ENCODE measurements at places on chromosomes 1 and 21.

DNA sequence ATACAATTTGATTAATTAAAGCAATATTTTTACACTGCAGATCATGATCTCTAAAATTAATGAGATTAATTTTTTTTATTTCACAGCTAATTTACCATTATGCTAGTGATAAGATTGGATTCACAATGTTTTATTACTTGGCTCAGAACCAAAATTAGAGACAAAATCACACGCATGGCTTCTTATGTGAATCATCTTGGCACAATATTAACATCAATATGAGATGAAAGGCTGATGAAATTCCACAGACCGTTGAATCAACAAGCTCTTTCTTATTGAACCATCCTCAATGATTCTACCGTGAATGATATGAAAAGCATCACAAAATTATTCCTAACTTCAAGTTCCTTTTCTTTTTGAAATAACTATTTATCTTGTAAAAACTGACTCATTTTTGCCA is 544.9 kb downstream of the KCNT2 start:
- no peak for DNase-seq

GRCh38 chr1:238677567-238677966 is 708.8 kb upstream of the CHRM3 start:
- DNase-seq: no peak

GRCh38 chr1:205792961-205793673 is 17.8 kb upstream of the RAB29 start:
- no peak for DNase-seq

- DNase-seq: no peak
These were observed 5.2 kb downstream of the TTLL10 start for GRCh38 chr1:1178794-1179331.

- no peak for DNase-seq
These were observed 5.0 kb upstream of the BCAR3 start for GRCh38 chr1:93686504-93687250.

DNA sequence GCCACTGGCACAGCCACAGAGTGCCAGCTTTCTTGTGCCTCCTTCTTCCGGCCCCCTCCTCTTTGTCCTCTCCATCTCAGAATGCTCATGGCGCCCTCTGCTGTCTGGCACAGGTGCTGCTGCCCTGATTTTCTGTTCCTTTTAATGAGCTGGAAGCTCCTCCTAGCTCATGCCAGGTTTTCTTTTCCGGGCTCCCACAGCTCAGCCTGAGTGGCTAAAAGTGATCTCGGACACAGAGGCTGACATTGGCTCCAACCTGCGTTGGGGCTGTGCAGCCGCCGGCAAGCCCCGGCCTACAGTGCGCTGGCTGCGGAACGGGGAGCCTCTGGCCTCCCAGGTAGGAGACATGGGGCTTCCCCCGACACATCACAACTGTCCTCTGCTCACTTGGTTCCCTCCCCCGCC is 18.7 kb downstream of the CNTN2 start:
- DNase-seq: peak; percentile 31

GRCh38 chr1:5779608-5780323 is 212.5 kb downstream of the NPHP4 start:
- DNase-seq: no peak

DNA sequence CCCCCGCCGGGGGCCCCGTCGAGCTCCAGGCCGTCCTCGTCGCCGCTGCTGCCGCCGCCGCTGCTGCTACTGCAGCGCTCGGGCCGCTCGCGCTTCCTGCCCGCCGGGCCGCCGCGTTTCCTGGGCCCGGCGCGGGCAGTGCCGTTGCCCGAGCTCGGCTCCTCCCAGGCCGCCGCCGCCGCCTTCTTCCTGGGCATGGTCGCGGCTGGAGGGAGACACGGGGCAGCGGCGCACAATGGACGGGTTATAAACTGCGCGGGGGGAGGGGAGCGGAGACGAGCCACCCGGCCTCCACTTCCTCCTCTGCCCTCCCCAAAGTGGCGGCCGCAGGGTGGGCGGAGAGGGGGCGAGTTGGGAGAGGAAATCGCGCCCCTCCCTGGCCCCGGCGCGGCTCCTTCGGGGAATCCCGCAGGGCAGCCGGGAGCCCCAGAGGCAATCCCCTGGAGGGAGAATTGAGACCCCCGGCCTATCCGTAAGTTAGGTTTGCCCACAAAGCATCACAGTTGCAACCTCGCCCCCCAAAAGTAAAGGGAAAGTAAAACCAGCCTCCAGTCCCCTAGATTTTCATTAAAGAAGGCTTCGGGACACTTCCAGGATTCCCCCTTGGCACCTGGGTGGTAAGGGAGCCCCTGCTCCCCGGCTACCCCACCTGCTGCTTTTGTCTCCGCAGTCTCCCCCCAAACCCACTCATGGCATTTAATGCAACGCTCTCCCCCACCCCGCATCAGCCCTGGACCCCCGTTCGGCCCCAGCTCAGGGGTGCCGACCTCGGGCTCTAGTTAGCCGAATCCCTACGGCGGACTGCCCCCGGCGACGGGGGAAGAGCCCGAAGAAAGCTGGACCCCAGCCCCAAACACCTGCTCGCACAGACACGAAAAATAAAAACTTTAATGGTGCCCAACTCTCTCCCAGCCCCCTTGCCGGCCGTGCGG is 893 bp downstream of the RCC2 start:
- DNase-seq: peak; percentile 63

DNA sequence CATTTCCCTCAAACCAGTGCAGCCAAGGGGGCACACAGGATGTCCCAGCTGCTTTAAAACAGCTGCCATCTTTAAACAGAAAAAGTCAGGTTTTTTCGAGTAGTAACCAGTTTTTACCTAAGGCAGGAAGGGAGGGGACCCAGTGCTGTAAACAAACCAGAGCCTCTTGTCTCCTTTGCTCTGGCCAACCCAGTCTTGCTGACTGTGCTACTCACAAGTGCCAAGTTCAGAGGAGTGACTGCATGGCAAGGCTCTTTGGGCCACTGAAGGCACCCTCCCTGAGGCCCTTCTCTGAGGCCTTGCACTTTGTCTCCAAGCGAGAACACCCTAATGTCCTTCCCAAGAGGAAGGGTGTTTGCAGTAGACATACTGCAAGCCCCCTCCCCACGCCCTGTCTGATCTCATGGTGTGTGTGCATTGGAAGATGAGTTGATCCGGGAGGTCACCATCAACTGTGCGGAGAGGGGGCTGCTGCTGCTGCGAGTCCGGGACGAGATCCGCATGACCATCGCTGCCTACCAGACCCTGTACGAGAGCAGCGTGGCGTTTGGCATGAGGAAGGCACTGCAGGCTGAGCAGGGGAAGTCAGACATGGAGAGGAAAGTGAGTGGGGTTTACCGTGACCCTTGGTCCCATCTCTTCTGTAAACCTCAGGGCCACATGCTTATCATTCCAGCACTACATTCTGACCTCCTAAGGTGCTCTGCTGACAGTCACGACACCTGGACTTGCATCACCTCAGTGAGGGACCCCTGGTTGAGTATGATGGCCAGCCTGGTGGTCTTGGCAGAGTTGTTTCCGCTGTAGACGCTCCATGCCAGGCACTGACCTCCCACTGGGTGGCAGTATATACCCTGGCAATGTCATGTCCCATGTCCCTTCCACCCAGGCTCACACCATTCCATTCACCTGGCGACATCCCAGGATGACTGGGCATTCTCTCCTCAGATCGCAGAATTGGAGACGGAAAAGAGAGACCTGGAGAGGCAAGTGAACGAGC is 4.7 kb downstream of the DNALI1 start:
- DNase-seq: no peak

- DNase-seq: no peak
These were observed 17.0 kb downstream of the TNNT2 start for GRCh38 chr1:201360486-201360885.

- no peak for DNase-seq
These were observed 85.4 kb upstream of the ACTRT2 start for GRCh38 chr1:2935751-2936390.

- no peak for DNase-seq
These were observed 20.2 kb downstream of the THEM4 start for GRCh38 chr1:151888972-151889570.

GRCh38 chr1:153040950-153041631 is at the start of gene SPRR2D:
SPRR2D (minus strand) TSS chr1:153041120; CDS start chr1:153040346, 774 bp downstream.
- DNase-seq: no peak

DNA sequence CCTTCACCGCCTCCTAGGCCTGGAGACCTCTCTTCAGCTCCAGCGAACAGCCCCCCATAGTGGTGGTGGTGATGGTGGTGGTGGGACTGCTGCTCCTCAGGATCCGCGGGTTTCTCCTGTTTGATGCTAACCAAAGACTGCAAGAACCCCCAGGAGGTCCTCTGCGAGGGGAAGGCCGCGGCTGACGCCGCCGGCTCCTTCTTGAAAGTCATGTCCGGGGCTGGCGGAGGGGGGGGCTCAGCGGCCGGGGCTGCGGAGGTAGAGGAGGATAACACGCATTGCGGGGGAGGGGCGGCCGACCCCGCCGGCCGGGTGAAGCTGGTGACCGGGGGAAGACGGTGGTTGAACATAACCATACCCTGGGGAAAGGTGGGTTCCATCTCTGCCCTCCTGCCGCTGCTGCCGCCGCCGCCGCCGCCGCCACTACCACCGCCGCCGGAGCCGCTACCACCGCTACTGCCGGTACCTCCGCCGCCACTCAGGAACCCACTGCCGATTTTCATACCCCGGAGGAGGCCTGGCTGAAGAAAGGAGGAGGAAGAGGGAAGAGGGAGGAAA is 554 bp downstream of the ZNF281 start:
- peak; percentile 31 for DNase-seq

GRCh38 chr1:223462866-223463404 is 69.7 kb downstream of the CCDC185 start:
- no peak for DNase-seq

GRCh38 chr1:110462964-110463363 is 12.0 kb downstream of the PROK1 start:
- no peak for DNase-seq

- no peak for DNase-seq
These were observed 171.2 kb downstream of the ETS2 start for GRCh38 chr21:38976900-38977299.

DNA sequence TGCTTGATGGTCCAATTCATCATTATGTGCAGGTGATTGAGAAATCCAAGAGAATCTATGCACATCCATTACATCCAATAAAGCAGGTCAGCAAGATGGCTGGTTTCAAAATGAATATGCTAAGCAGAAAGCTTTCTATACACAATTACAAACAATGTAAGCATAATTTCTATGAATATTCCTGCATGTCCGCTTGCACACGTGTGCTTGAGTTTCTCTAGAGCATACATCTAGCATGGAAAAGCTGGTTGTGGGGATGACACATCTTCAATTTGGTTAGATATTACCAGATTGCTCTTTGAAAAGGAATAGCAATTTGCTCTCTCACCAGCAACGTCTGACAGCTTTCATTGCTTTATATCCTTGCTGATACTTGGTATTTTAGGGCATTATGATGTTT is 160.4 kb upstream of the HMGB4 start:
- no peak for DNase-seq

DNA sequence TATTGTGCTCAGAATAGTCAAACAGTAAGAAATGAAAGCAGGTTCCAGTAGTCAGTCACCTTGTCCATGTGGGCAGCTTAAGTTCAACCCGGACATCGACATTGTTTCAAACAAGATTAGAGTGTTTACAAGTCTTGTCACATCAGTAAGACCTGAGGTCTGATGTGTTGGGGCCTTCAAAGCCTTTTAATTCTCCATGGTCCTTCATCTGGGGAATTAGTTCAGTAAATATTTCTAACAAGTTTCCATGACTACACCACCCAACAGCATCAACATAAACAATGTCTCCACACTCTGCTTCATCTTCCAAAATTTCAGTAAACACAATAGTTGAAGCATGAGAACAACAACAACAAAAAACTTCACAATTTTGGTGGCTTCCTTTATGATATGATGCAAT is 15.1 kb upstream of the ADORA1 start:
- no peak for DNase-seq

GRCh38 chr1:245501633-245502032 is 346.8 kb downstream of the KIF26B start:
- no peak for DNase-seq

DNA sequence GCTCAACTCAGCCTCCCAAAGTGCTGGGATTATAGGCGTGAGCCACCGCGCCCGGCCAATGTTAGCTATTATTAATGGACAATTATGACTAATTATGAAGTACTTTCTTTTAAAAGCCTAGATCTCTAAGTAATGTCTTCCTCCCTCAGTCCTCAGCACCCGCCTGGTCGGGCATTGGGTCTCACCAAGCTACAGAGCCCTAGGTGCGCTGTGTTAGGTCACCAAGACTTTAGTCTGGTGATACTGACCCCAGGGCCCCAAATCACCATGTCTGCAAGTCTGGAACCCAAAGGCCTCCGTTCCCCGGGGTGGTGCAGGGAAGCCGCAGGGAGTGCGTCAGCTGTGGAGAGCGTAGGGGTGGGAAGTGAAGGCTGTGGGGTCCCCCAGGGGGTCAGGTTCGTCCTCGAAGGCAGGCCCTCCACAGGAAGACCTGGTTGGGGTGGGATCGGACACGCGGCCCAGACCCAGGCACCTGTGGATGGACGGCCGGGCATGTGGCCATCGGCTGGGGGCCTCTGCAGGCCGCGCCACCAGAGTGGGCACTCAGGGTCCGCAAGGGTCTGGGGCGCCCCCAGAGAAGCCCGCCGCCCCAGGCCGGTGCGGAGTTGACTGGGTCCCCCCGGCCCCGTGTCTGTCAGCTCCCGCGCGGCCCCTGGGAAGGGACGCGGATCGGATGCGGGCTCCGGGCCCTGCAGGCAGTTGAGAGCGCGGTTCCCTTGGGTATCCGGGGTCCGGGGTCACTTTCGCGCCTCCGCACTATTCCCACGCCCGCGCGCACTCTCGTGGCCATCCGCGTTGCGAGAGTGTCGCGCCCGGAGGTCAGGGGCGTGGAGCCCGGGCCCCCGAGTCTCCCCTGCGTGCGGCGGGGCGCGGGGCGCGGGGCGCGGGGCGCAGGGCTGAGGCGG is 710 bp upstream of the PDXK start:
- DNase-seq: no peak

- no peak for DNase-seq
These were observed 63.1 kb upstream of the CNN3 start for GRCh38 chr1:94989911-94990473.

DNA sequence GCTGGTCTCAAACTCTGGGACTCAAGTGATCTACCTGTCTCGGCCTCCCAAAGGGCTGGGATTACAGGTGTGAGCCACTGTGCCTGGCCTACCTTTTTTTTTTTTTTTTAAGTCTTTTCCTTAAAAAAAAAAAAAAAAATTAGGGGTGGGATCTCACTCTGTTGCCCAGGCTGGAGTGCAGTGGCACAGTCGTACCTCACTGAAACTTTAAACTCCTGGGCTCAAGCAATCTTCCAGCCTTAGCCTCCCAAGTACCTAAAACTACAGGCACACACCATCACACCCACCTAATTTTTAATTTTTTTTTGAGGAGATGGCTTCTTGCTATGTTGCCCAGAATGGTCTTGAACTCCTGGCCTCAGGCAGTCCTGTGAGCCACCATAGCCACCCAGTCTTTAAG is 38.5 kb downstream of the RNF2 start:
- DNase-seq: no peak

GRCh38 chr1:16367258-16367967 is 371 bp downstream of the SZRD1 start:
- DNase-seq: peak; percentile 78

DNA sequence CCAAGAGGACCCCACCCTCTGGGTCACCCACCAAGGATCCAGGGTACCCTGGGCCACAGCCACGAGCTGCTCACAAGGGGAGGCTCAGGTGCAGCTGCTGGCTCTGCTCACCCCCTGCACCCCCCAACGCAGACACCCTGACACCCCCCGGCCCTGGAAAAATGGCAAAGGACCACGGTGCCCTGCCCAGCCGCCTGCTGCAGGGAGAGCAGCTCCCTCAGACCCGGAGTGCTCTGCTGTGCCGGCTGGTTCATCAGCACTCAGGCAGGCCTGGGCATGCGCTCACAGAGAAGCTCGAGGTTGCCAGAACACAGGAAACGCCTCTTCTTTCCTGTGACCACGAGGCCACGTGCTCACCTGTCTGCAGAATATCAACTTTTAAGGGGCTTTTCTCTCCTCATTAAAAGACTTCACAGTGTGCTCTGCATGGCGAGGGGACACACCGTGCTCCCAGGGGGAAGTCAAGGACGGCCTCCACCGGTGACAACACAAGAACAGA is 4.3 kb upstream of the C1QTNF12 start:
- peak; percentile 43 for DNase-seq
